ENCODE measurements at places on chromosomes 11 and 22.
A peak's percentile ranks its signal among the peaks of the same experiment; 100 is the strongest.

GRCh38 chr11:61279934-61280659 lies 15.0 kb downstream of the VWCE start:
- DNase-seq: no peak

GRCh38 chr11:45917286-45917622 lies 423 bp downstream of the PEX16 start:
- no peak for DNase-seq

GRCh38 chr11:129298988-129299387 lies 76.7 kb upstream of the BARX2 start:
- no peak for DNase-seq

- DNase-seq: no peak
Observed at GRCh38 chr11:33211153-33211552, 46.0 kb upstream of the HIPK3 start.

DNA sequence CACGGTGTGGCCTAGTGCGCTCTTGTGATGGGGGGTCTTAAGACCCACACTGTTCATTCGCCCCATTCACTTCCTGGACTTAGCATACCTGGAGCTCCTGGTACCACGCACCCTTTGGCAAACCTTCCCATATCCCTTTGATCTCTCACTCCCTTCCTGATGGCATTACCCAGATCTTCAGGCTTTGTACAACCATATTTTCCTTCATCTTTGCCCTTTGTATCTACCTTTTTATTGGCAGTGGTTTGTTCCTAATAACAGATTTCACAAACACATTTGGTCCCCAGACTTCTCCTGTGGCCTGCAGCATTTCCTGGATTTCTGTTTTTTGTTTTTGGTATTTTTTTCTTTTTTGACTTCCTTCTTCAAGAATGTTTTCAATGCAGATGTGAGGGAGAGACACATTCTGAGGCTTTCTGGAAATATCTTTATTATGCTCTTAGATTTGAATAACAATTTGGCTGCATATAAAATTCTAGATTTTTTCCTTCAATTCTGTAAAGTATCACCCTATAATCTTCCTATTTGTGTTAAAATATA lies 16.1 kb upstream of the IFITM3 start:
- DNase-seq: no peak

DNA sequence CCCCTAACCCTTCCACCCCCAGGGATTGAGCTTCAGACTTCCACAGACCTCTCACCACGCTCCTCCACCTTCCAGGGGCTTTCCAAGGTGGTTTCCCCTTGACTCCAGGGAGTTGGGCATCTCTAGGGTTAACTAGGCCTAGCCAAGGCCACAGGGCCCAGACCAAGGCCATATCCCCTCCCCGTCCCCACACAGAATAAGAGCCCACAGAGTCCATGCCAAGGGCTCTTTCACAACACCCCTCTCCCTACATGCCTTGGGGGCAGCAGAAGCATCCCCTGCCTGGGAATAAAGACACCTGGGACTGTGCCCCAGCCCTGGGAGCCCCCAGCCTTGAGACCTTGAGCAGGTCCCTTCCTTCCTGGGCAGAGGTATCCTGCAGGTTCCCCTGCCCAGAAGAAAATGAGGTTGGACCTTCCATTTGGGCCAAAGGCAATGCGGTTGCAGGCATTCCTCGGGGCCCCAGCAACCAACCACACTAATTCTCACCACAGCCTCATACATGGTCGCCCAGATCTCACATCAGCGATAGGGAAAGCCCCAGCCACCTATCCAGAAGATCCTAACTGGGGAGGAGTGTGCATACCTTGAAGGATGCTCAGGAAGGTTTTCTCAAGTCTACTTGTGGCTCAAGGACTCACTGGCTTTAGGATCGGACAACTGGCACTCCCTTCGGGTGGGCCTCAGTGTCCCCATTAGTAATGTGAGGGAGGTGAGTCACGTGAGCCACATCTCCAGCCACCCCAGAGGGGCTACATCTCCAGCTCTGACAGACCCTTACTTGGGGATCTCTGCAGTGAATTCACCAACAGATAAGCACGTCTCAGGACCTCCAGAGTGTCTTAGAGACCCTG lies 1.7 kb downstream of the GDPD5 start:
- no peak for DNase-seq

DNA sequence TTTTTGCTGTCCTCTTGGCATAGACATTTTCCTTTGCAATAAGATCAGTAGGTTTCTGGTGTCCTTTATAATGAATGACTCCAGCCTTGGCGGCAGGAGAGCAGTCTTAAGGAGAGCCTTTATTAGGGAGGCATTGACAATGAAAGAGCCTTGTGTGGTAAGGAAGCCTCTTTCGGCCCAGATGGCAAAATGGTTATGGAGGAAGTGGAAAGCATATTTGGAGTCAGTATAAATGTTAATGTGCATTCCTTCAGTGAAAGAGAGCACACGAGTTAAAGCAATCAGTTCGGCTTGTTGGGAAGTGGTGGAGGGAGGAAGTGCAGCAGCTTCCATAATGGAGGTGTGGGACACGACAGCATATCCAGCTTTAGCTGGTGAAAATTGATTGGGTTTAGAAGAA lies 18.1 kb upstream of the ANO1 start:
- no peak for DNase-seq

GRCh38 chr11:66189031-66189745 lies 79.3 kb upstream of the RAB1B start:
- DNase-seq: no peak

DNA sequence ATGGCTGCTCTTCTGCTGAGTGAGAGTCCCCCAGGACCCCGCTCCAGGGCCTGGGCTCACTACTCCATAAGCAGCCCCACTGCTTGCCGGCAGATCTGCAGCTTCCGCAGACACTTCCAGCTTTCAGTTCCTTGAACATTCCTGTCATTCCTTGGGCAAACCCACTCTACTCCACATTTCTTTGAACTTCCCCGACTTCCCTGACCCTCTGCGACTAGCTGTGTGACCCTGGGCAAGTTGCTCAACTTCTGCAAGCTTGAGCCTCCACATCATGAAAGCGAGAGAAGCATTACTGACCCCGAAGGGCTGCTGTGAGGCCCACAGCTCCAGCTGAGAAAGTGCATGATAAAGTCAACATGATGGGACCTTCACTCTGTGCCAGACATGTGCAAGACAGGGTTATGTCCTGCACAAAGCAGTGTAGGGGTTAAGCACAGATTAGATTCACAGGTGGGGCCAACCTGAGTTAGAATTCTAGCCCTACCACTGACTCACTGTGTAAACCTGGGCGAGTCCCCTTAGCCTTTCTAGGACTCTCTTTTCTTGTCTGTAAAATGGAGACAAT lies 51.8 kb downstream of the THAP12 start:
- DNase-seq: peak; percentile 23

- DNase-seq: no peak
Observed at GRCh38 chr11:117997823-117998579, 11.8 kb downstream of the IL10RA start.

All from AG04450 (cell line).